ENCODE measurements at places on chromosomes 6 and 20. TPM values are rescaled to one million over a fixed set of nuclear protein-coding genes. Genes with fewer than 3 reads are reported as not detected.

GRCh38 chr6:34494973-34495372 lies 29.1 kb downstream of the PACSIN1 start:
- no peak for DNase-seq
- H3K36me3 ChIP-seq: no peaks in the 10 kb centered on the region
- no peaks in the 10 kb centered on the region for H3K4me1 ChIP-seq
- peaks cover 1% of the 10 kb centered on the region for H3K27me3 ChIP-seq
- no peak overlapping the region for H3K27ac ChIP-seq

DNA sequence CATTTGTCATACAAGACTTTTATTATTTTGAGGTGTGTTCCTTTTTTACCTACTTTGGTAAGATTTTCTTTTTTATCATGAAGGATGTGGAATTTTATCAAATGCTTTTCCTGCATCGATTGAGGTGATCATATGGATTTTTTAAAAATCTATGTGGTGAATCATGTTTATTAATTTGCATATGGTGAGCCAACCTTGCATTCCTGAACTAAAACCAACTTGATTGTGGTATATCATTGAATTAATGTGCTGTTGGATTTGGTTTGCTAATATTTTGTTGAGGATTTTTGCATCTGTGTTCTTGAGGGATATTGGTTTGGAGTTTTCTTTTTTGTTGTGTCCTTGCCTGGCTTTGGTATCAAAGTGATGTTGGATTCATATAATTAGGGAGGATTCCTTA lies 848.1 kb upstream of the EYS start:
- H3K4me3 ChIP-seq: no peak overlapping the region
- no peaks in the 10 kb centered on the region for H3K36me3 ChIP-seq
- H3K27me3 ChIP-seq: no peaks in the 10 kb centered on the region
- no peak overlapping the region for H3K27ac ChIP-seq
- no peaks in the 10 kb centered on the region for H3K4me1 ChIP-seq
- no peak for DNase-seq

The HCRTR2 gene
- total RNA-seq: not detected

GRCh38 chr6:150666071-150666470 lies 66.4 kb downstream of the PLEKHG1 start:
- H3K27ac ChIP-seq: no peak overlapping the region
- no peak for DNase-seq
- H3K4me1 ChIP-seq: peaks cover 25% of the 10 kb centered on the region
- peaks cover 34% of the 10 kb centered on the region for H3K36me3 ChIP-seq

- H3K36me3 ChIP-seq: no peaks in the 10 kb centered on the region
- no peaks in the 10 kb centered on the region for H3K27me3 ChIP-seq
- H3K4me1 ChIP-seq: no peaks in the 10 kb centered on the region
- DNase-seq: no peak
- H3K4me3 ChIP-seq: no peak overlapping the region
These were observed 163.4 kb upstream of the DEFB112 start for GRCh38 chr6:50213146-50213545.

DNA sequence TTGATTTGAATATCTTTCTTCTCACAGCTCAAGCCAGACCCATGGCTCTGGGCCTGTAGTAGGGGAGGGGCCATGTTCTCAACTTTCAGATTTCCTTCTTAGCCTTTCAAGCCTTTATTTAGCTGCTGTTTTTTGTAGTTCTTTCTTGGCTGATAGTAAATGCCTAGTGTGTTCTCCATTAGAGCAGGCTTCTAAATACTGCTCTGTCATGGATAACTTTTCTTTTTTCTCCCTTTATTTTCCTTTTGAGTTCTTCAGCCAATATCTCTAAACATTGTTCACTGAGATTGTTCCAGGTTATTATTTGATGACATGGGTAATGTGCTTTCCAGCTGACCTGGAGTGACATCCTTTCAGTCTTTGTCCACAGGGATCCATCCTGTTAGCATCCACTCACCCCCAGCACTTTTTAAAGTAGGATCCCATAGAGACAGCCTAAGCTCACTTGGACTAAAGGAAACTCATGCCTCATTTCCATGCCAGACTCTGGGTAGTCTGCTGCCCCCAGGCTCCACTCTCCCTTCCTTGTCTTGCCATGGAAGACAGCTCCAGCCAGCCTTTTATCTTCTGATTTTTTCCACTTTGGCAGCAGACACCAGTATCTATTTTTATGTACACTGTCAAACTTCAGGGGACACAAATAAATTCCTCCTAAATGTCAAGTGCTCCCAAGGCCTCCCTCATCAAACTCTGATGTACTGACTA lies 645.6 kb downstream of the RNF144B start:
- no peak overlapping the region for H3K4me3 ChIP-seq
- H3K36me3 ChIP-seq: no peaks in the 10 kb centered on the region
- H3K27me3 ChIP-seq: no peaks in the 10 kb centered on the region
- no peak overlapping the region for H3K27ac ChIP-seq
- no peaks in the 10 kb centered on the region for H3K4me1 ChIP-seq
- no peak for DNase-seq

The DNMT3B gene
- total RNA-seq: 77.9 TPM

The SNRNP48 gene
- total RNA-seq: 13.3 TPM

GRCh38 chr6:169975701-169976100 lies 224.3 kb downstream of the ERMARD start:
- no peak overlapping the region for H3K27ac ChIP-seq
- no peak overlapping the region for H3K4me3 ChIP-seq
- no peak for DNase-seq
- peaks cover 8% of the 10 kb centered on the region for H3K27me3 ChIP-seq
- H3K4me1 ChIP-seq: no peaks in the 10 kb centered on the region

DNA sequence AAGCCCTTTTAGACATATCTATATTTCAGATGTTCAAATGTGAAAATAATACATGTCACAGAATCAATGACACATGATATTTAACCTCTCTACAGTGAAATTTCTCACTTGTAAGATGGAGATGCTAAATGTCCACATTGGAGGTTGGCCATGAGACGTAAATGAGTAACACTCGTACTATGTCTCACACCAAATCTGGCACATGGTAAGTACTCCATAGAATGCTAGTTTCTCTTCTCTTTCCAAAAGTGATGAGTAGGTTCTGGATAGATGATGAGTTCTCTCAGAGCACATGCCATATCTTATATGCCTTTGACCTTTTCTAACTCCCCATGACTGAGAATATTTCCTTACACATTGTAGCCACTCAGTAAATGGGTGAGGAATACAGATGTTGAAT lies 17.7 kb downstream of the GFOD1 start:
- peaks cover 3% of the 10 kb centered on the region for H3K27me3 ChIP-seq
- no peak for DNase-seq

GRCh38 chr20:39309458-39309857 lies 347.3 kb downstream of the DHX35 start:
- no peak overlapping the region for H3K27ac ChIP-seq
- H3K4me1 ChIP-seq: no peaks in the 10 kb centered on the region
- H3K36me3 ChIP-seq: no peaks in the 10 kb centered on the region
- no peak for DNase-seq

The PDCD2 gene
- total RNA-seq: 69.4 TPM

The EPPIN gene
- not detected for total RNA-seq

- H3K4me3 ChIP-seq: no peak overlapping the region
- H3K27ac ChIP-seq: no peak overlapping the region
- H3K27me3 ChIP-seq: no peaks in the 10 kb centered on the region
- no peaks in the 10 kb centered on the region for H3K36me3 ChIP-seq
- no peaks in the 10 kb centered on the region for H3K4me1 ChIP-seq
These were observed 3.8 kb upstream of the LPA start for GRCh38 chr6:160667639-160668481.

GRCh38 chr6:22666586-22666985 lies 97.2 kb downstream of the HDGFL1 start:
- H3K27ac ChIP-seq: no peak overlapping the region
- no peaks in the 10 kb centered on the region for H3K27me3 ChIP-seq
- no peaks in the 10 kb centered on the region for H3K36me3 ChIP-seq
- no peak for DNase-seq
- no peak overlapping the region for H3K4me3 ChIP-seq

DNA sequence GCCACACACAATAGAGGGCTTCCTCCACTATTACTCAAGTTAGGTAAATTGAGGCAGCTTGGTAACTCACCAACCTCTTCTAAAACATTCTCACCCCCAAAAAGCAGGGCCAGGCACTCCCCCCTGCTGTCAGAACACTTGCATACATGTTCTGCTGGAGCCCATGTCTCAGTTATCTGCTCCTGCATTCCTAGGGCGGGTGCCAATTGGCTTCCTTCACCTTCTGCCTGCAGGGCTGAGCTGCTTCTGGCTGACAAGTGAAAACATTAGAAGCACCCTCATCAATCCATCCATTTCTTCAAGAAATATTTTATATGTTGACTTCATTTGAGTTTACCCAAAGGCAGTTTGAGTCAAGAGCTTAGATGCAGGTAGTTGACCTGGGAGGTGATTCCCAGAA lies 4.5 kb upstream of the ENTPD6 start:
- H3K27ac ChIP-seq: no peak overlapping the region
- H3K36me3 ChIP-seq: no peaks in the 10 kb centered on the region
- peaks cover 4% of the 10 kb centered on the region for H3K27me3 ChIP-seq

DNA sequence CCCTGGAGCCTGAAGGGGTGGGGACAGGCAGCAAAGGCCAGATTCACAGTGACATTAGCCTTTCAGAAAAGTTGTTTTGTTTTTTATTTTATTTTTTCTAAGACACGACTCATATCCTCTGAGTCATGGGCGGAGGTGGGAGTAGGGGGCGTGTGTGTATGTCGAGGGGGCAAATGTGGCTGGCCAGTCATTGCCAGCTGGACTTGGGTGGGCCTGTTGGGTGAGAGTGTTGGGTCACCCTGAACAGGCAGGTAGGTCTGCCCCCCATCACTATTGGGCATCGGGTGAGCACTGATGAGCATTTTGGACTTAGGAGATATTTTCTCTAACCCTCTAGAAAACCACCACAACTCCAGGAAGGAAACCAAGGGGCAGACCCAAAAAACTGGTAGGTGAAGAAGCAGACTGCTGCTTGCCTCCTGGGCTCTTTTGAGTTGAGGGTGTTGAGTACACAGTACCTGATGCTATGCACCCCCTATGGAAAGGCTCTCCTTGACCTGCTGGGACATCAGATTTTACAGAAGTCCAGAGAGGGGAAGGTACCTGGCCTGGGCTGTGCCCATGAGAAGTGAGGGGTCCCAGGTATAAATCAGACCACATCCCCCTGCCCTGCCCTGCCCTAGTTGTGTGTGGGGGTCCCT lies 5.6 kb downstream of the SMIM29 start:
- H3K27ac ChIP-seq: peak overlapping the region; percentile 5
- no peak overlapping the region for H3K4me3 ChIP-seq
- H3K36me3 ChIP-seq: peaks cover 26% of the 10 kb centered on the region
- H3K4me1 ChIP-seq: peaks cover 11% of the 10 kb centered on the region
- peaks cover 10% of the 10 kb centered on the region for H3K27me3 ChIP-seq
- no peak for DNase-seq

The ITPR3 gene
- 124 TPM for total RNA-seq

GRCh38 chr20:23032750-23033078 lies 2.4 kb upstream of the SSTR4 start:
- H3K4me1 ChIP-seq: peaks cover 21% of the 10 kb centered on the region
- peaks cover 22% of the 10 kb centered on the region for H3K27me3 ChIP-seq
- DNase-seq: no peak
- H3K27ac ChIP-seq: no peak overlapping the region

- DNase-seq: no peak
- no peaks in the 10 kb centered on the region for H3K4me1 ChIP-seq
- H3K4me3 ChIP-seq: no peak overlapping the region
- H3K27me3 ChIP-seq: no peaks in the 10 kb centered on the region
- H3K36me3 ChIP-seq: peaks cover 30% of the 10 kb centered on the region
These were observed 10.1 kb downstream of the ROMO1 start for GRCh38 chr20:35709259-35709658.

DNA sequence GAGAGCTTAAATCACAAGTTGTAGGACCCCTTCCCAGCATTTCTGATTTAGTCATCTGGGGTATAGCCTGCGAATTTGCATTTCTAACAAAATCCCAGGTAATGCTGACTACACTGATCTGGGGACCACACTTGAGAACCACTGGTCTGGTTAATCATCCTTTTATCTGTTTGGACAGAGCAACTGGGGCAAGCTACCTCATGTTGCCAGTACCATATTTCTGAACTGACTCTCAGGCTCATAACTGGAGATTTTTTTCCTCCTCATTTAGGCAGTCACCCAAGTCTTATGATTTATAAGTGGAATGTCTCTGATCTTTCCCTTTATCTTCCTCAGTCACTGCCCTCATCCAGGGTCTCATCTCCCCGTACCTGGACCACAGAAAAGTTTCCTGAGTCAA lies 12.0 kb upstream of the GTF3C6 start:
- H3K4me1 ChIP-seq: no peaks in the 10 kb centered on the region
- H3K27ac ChIP-seq: peak overlapping the region; percentile 52
- no peak for DNase-seq
- H3K27me3 ChIP-seq: no peaks in the 10 kb centered on the region

The CDH26 gene
- total RNA-seq: 5.4 TPM

GRCh38 chr6:121925534-121926255 lies 473.8 kb upstream of the HSF2 start:
- H3K27ac ChIP-seq: no peak overlapping the region
- H3K4me1 ChIP-seq: no peaks in the 10 kb centered on the region
- no peaks in the 10 kb centered on the region for H3K36me3 ChIP-seq
- no peak for DNase-seq

DNA sequence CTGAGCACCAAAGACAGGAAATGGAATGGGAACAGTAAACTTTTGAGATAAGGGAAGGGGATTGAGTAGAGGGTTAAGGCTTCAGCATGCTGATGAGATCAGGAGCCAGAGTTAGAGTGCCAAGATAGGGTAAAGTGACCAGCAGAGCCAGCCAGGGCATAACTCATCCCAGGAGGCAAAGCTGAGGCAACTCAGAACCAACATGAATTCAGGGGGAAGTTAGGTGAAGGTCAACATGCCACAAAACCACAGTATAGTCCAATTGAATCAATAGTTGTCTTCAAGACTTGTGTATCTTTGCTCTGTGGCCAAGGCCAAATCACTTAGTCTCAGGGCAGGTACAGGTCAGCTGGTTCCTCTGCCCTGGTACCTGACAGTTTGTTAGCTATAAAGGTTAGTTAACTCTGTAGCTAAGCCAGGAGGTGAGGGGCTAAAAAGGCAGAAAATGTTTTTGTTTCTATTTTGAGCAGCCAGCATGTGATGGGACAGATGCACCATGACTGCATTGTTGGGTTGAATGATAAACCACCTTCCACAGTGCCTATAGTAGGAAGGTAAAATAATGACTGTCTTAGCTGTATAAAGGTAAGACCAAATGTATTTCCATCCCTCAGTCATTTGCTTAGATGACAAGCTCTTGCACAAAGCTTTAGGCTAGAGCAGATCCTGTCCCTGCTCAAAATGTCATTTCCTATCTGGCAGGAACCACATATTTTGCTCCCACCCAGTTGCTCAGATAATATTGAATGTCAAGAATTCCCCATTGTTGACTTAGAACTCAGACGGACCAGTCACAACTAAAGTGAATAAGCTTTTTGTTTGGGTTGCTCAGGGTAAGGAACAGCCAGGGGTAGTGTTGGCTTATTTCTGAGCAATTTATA lies 15.8 kb downstream of the RNF8 start:
- no peak overlapping the region for H3K27ac ChIP-seq
- DNase-seq: no peak
- H3K4me3 ChIP-seq: no peak overlapping the region
- H3K27me3 ChIP-seq: no peaks in the 10 kb centered on the region
- H3K4me1 ChIP-seq: peaks cover 10% of the 10 kb centered on the region
- peaks cover 15% of the 10 kb centered on the region for H3K36me3 ChIP-seq

The SYCP2L gene
- total RNA-seq: 8.1 TPM

DNA sequence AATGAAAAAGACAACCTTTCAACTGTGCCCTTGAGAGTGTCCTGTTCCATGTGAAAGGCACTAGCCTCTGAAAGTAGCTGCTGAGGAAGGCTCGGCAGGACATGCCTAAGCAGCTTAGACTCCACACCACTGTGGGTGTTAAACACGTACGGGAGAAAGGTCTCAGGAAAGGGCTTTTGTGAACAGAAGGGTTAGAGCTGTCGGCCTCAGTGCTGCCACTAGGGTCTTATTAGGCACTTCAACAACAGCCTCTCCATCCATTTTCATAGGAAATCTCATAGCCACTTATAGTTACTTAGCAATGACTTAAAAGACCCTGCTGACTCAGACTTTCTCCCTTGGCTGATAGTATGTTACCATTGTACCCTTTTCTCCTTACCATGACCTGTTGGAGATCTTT lies 662.8 kb downstream of the TBC1D32 start:
- no peaks in the 10 kb centered on the region for H3K4me1 ChIP-seq
- peak; percentile 11 for DNase-seq

Data from endothelial cell (in vitro differentiated cells).